ENCODE measurements at places on chromosomes 5 and 9.
A peak's percentile ranks its signal among the peaks of the same experiment; 100 is the strongest.

DNA sequence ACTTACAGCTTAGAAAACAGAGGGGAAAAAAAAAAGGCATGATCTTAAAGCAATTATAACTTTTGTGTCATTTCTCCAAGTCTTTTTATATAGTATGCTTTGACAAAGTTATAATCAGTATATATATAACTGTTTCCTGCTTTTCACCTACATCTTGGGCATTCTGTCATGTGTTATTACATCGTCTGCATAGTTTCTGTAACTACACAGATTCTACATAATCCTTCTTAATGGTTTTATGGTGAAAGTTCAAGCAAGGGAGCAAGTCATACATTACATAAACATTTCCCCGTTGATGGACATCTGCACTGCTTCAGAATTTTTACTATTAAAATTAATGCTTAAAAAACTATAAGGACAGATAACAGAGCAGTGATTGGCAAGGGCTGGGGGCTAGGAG is 12.1 kb downstream of the FEM1C start:
- no peak for DNase-seq

- DNase-seq: no peak
These were observed 36.0 kb downstream of the NR6A1 start for GRCh38 chr9:124735121-124735520.

DNA sequence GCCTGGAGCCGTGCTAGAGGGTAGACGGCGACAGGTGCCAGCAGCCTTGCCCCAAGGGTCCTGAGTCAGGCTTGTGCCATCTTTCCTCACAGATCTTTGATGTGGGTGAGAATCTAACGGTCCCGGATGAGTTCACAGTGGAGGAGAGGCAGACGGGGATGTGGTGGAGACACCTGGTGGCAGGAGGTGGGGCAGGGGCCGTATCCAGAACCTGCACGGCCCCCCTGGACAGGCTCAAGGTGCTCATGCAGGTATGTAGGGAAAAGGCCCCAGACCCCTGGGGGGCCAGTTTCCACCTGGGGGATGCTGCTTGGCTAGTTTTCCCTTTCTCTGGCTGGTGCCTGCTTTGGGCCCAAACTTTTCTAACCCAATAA is 24.0 kb downstream of the PTGES2 start:
- DNase-seq: no peak

DNA sequence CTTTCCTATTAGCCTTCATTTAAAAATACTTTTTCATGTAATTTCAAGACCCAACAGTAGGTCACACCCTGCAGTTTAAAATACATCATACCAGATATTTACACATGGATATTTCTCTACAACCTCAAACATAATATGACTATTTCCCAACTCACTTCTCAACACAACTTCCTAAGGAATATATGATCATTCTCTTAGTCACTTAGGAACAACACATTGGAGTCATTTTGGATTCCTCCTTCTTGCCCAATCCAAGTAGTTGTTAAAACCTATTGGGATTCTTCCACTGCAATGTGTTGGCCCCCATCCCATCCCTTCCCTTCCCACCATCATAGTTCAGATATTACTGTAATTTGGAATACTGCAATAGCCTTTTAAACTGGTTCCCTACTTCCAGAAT is 145.5 kb downstream of the DCP2 start:
- DNase-seq: no peak

- DNase-seq: no peak
These were observed 556 bp downstream of the PCDHGC3 start for GRCh38 chr5:141476132-141476911.

- DNase-seq: no peak
These were observed 40.9 kb upstream of the FABP6 start for GRCh38 chr5:160188141-160189015.

DNA sequence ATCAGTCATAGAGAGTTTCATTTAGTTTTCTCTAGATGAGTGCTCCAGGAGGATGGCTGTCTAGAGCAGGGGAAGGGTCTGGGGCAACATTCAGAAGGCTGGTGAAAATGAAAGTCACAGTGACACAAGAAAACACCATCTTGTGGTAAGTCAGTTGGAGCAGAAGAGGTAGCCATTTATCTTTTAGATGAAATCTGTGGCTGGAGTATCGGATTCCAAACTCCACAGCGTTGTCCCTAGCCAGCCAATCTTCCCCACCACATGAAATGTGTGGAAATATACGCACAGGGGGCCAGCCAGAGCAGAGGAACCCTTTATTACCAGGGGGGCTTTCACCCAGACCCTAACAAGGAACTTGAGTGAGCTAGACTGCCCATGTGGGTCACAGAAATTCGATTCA is 15.9 kb upstream of the TNFAIP8 start:
- no peak for DNase-seq

DNA sequence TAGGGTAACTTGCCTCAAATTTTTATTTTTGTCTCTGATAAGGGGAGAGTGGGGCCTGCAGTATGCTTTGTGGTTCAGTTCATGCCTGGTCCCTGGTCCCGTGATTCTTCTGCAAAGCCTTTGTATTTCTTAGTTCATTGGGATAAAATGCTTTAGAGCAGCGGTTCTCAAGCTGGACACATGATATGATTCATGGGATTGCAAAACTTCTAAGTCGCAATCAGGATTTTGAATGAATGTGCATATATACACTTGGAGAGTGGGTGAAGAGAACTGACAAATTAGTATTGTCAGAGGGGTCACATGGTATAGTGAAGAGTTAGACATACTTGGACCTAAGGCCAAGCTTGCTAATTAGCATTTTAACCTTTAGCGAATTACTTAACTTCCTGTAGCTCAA is 265.4 kb upstream of the KLF9 start:
- no peak for DNase-seq

GRCh38 chr9:109307380-109308240 is 13.2 kb downstream of the EPB41L4B start:
- no peak for DNase-seq

- no peak for DNase-seq
These were observed 17.9 kb upstream of the DAPK1 start for GRCh38 chr9:87479801-87480201.

- no peak for DNase-seq
These were observed 98.2 kb upstream of the GRHPR start for GRCh38 chr9:37324261-37324683.

GRCh38 chr9:69168709-69169217 is 5.3 kb upstream of the TJP2 start:
- peak; percentile 88 for DNase-seq

DNA sequence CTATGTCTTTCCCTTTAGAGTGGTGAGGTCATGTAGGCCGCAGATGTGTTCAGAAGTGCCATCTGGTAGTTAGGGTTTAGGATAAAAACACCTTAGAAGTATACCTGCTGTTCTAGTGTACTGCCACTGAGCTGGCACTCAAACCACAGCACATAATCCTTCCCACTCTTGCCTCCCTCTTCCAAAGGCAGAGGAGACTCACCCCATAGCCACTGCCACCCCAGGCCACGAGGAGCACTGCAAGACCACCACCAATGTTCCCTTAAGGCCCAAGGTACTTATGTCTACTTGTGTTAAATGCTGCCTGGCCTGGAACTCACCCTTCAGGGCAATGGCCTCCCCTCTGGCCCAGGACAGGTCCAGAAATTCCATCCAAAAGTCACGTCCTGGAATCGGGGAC is 379.5 kb upstream of the EDIL3 start:
- no peak for DNase-seq

DNA sequence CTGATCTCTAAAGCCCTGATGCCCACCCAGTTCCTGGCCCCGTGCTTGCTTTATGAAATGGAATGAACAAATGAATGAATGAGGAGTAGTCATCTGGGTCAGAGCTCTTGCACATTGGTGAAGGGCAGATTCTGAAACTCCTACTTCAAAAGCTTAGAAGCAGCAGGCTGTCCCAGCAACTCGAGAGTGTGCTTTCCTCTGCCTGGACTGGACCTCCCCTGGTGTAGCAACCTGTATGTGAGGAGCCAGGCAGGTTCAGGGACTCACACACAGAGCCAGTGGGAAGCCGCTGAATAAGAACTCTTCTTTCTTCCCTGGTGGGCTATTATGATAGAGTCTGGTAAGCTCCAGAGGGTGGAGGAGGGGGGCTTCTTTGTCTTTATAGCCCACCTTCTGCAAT is 396.4 kb downstream of the CDK5RAP2 start:
- DNase-seq: no peak

DNA sequence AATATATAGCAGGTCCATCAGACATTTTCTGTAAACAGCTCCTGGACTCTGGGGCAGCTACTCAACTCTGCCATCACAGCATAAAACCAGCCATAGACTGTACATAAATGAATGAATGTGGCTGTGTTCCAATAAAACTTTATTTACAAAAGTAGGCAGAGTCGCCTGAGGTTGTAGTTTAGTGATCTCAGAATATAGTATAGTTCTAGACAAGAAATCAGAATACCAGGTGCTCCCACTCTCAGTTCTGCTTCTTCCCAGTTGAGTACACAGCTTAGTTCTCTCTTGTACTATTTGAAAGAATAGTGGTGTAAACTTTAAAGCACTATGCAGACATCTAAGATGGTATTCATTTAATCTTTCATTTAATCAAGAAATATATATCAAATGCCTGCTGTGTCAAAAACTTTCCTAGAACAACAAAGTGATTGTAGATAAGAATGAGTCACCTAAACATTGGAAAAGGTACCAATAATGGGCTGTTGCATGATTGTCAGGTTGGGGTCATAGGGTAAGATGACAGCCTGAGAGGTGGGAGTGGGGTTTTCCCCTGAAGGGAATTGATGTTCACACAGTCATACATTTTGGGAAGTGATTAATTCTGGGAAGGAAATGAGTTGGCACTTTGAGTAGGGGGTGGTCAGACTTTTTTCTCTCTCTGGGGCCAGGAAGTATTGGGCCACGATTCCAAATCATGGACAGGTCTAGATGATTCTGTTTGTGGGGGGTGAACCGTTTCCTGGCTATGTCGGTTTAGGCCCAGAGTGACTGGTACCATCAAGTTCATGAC is 37.0 kb downstream of the TNFSF8 start:
- DNase-seq: no peak
